Activated CD4-positive, alpha-beta T cell treated with anti-CD3 and anti-CD28 coated beads for 36 hours (primary cell): ENCODE measurements at places on chromosomes 4 and X. TPM values are rescaled to one million over a fixed set of nuclear protein-coding genes. Genes with fewer than 3 reads are reported as not detected.
A peak's percentile ranks its signal among the peaks of the same experiment; 100 is the strongest.

KLF8 gene
- 5.4 TPM for total RNA-seq

XG gene
- total RNA-seq = not detected

STS gene
- total RNA-seq = 0.70 TPM

SYNPO2 gene
- total RNA-seq = 0.28 TPM

GRCh38 chrX:129495900-129496299, 27.4 kb downstream of the SMARCA1 start:
- no peak overlapping the region for H3K27ac ChIP-seq
- no peaks in the 10 kb centered on the region for H3K36me3 ChIP-seq
- H3K4me1 ChIP-seq = no peaks in the 10 kb centered on the region
- no peak for DNase-seq

DNA sequence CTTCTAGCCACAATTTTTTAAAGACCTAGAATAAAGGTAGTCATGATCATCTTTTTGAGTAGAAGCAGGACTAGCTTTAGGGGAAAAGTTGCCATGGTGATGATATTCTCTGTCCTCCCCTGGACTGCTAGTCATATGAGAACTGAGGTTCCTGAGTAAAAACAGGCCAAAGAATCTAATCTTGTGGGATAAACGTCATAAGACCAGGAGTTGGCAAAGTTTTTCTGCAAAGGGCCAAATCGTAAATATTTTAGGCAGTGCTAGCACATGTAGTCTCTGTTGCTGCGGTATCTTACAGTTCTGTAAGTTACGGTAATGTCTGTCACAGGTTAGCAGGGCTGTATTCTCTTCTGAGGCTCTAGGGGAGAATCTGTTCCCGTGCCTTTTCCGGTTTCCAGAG, 3.4 kb downstream of the PRPS2 start:
- H3K36me3 ChIP-seq = peaks cover 31% of the 10 kb centered on the region
- no peak for DNase-seq
- no peaks in the 10 kb centered on the region for H3K27me3 ChIP-seq
- H3K4me1 ChIP-seq = peaks cover 37% of the 10 kb centered on the region

DNA sequence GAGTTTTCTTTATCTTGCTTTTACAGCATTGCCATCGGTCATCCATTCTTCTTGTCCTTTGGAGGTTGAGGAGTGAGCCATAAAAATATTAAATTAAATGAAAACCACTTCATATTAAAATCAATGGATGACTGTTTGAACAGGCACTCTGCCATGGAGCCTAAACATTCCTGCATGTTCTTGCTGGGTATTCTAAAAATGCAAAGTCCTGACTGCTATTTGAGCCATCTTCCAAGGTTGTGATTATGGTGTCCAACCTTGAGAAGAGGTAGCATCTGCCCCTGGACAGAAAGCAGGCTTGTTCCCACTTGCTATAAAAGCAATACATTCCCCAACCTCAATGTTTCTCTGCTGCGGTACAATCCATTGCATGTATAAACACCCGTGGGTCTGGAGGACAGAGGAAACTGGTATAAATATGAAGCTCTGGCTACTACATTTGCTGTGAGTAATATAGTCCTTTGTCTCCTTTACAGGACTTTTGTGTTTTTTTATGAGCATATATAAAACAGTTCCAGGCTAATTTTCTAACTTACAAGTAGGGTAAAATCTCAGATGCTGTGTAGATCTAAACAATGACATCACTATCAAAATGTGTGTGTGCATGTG, 70.9 kb upstream of the FAT4 start:
- no peak for DNase-seq
- no peaks in the 10 kb centered on the region for H3K4me1 ChIP-seq
- no peaks in the 10 kb centered on the region for H3K27me3 ChIP-seq
- no peak overlapping the region for H3K4me3 ChIP-seq
- H3K27ac ChIP-seq = no peak overlapping the region
- H3K36me3 ChIP-seq = no peaks in the 10 kb centered on the region

DNA sequence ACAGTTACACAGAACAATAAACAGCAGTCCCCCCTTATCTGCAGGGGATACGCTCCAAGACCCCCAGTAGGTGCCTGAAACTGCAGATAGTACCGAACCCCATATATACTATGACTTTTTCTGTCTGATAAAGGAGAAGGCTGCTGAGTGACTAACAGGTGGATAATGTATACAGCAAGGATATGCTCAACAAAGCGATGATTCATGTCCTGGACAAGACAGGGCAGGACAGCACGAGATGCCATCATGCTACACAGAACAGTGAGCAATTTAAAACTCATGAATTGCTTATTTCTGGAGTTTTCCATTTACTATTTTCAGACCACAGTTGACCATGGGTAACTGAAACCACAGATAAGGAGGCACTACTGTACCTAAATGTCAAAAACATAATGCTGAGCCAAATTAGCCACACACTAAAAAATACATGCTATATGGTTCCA, 76.1 kb downstream of the MANBA start:
- H3K27ac ChIP-seq = no peak overlapping the region
- no peaks in the 10 kb centered on the region for H3K4me1 ChIP-seq
- peaks cover 4% of the 10 kb centered on the region for H3K36me3 ChIP-seq
- H3K4me3 ChIP-seq = no peak overlapping the region

GRCh38 chrX:20215565-20215964, 51.1 kb downstream of the RPS6KA3 start:
- no peak for DNase-seq
- no peak overlapping the region for H3K4me3 ChIP-seq
- peaks cover 2% of the 10 kb centered on the region for H3K36me3 ChIP-seq
- H3K4me1 ChIP-seq = peaks cover 50% of the 10 kb centered on the region

DNA sequence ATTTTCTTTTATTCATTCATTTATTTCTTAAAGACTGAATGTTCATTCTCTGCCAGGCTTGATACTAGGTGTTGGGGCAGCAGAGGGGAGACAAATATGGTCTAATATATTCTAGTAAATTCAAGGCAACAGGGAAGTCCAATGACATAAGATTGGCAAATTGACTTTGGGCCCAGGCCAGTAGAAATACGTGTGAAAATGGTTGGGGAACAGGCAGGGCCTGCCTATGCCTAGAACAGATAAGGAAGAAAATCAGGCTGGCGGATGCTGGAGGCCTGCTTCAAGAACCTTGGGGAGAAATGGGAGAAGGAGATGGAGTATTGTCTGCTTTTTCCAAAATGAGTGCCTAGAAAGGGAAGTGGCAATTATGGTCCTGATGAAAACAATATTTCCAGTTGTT, 108.6 kb downstream of the RTL5 start:
- H3K27me3 ChIP-seq = peaks cover 2% of the 10 kb centered on the region
- H3K36me3 ChIP-seq = no peaks in the 10 kb centered on the region
- peaks cover 35% of the 10 kb centered on the region for H3K4me1 ChIP-seq
- no peak overlapping the region for H3K27ac ChIP-seq

- H3K4me1 ChIP-seq = peaks cover 10% of the 10 kb centered on the region
- no peak for DNase-seq
- no peaks in the 10 kb centered on the region for H3K27me3 ChIP-seq
- H3K27ac ChIP-seq = no peak overlapping the region
Observed at GRCh38 chr4:113809311-113809710, 47.8 kb upstream of the CAMK2D start.

GRCh38 chrX:130594453-130594916, 192.7 kb downstream of the RBMX2 start:
- H3K36me3 ChIP-seq = no peaks in the 10 kb centered on the region
- peaks cover 3% of the 10 kb centered on the region for H3K27me3 ChIP-seq
- H3K27ac ChIP-seq = no peak overlapping the region
- DNase-seq = no peak
- no peak overlapping the region for H3K4me3 ChIP-seq
- no peaks in the 10 kb centered on the region for H3K4me1 ChIP-seq

GRCh38 chrX:20204351-20204750, 62.4 kb downstream of the RPS6KA3 start:
- peaks cover 34% of the 10 kb centered on the region for H3K4me1 ChIP-seq
- H3K4me3 ChIP-seq = no peak overlapping the region
- DNase-seq = no peak
- H3K27ac ChIP-seq = no peak overlapping the region
- H3K36me3 ChIP-seq = peaks cover 45% of the 10 kb centered on the region

GRCh38 chrX:30010471-30010870, 204.9 kb upstream of the MAGEB2 start:
- DNase-seq = no peak
- H3K27me3 ChIP-seq = no peaks in the 10 kb centered on the region
- no peak overlapping the region for H3K27ac ChIP-seq
- no peaks in the 10 kb centered on the region for H3K36me3 ChIP-seq

DNA sequence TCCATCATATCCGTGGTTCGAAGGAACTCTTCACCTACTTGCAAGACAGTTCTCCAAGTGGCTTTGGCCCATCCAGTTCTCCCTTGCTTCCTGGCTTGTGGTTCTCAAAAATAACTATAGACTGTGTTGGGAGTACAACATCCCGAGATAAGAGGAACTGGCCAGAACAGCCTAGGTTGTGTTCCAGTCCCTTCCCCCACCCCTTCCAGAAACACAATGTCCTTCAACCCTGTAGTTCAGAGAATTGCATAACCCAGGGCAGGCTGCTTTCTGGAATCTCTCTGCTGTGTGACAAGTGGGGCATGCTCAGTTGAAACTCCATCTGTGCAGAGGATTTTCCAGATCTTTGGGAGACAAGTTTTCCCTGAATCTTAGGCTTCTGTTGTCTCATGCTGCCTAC, 206.5 kb downstream of the PCDH10 start:
- H3K27me3 ChIP-seq = no peaks in the 10 kb centered on the region
- no peaks in the 10 kb centered on the region for H3K36me3 ChIP-seq
- H3K27ac ChIP-seq = no peak overlapping the region
- H3K4me1 ChIP-seq = no peaks in the 10 kb centered on the region
- no peak for DNase-seq
- no peak overlapping the region for H3K4me3 ChIP-seq

- H3K27ac ChIP-seq = no peak overlapping the region
- no peak for DNase-seq
- peaks cover 2% of the 10 kb centered on the region for H3K27me3 ChIP-seq
- no peaks in the 10 kb centered on the region for H3K36me3 ChIP-seq
- H3K4me3 ChIP-seq = no peak overlapping the region
Observed at GRCh38 chr4:22850630-22851029, 157.9 kb downstream of the GBA3 start.

GRCh38 chr4:150007512-150007911, 70.7 kb upstream of the DCLK2 start:
- no peak for DNase-seq
- no peak overlapping the region for H3K27ac ChIP-seq
- no peaks in the 10 kb centered on the region for H3K4me1 ChIP-seq
- no peaks in the 10 kb centered on the region for H3K36me3 ChIP-seq
- H3K27me3 ChIP-seq = peaks cover 19% of the 10 kb centered on the region

DNA sequence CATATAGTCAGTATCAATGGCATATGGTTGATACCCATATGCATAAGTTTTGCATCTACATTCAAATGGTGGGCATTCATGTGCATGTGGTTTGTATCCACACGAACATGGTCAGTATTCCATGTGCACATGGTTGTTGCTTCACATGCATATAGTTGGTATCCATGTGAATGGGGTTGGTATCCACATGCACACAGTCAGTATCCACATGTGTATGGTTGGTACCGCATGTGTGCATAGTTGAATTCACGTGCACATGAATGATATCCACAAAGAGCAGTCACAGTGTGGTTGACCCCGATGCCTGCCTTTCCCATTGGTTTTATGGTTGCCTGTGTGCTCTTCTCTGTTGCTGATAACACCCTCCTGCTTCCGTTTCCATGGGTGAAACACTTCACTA, 427.9 kb downstream of the STIM2 start:
- no peaks in the 10 kb centered on the region for H3K36me3 ChIP-seq
- no peaks in the 10 kb centered on the region for H3K4me1 ChIP-seq
- DNase-seq = no peak
- no peak overlapping the region for H3K27ac ChIP-seq
- H3K4me3 ChIP-seq = no peak overlapping the region

GRCh38 chr4:122152711-122153226, 638 bp downstream of the BLTP1 start:
- peak overlapping the region; percentile 85 for H3K4me3 ChIP-seq
- H3K36me3 ChIP-seq = peaks cover 26% of the 10 kb centered on the region
- peaks cover 57% of the 10 kb centered on the region for H3K4me1 ChIP-seq
- peak overlapping the region; percentile 85 for H3K27ac ChIP-seq
- DNase-seq = no peak

DNA sequence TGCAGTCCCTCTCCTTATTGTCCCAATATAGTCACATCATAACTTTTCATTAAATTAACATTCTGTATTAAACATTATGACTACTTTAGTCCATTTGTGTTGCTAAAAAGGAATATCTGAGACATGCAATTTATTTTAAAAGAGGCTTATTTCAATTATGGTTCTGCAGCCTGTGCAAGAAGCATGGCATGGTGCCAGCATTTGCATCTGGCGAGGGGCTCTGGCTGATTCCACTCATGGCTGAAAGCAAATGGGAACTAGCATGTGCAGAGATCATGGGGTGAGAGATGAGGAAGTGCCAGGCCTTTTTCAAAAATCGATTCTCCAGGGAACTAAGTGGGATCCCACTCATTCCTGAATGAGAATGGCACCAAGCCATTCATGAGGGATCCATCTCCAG, 476.3 kb upstream of the RPS6KA3 start:
- H3K36me3 ChIP-seq = no peaks in the 10 kb centered on the region
- peaks cover 5% of the 10 kb centered on the region for H3K4me1 ChIP-seq

- DNase-seq = no peak
- H3K36me3 ChIP-seq = no peaks in the 10 kb centered on the region
- H3K4me3 ChIP-seq = no peak overlapping the region
- H3K4me1 ChIP-seq = no peaks in the 10 kb centered on the region
- H3K27me3 ChIP-seq = peaks cover 5% of the 10 kb centered on the region
Observed at GRCh38 chr4:78362310-78362709, 189.3 kb upstream of the ANXA3 start.

DNA sequence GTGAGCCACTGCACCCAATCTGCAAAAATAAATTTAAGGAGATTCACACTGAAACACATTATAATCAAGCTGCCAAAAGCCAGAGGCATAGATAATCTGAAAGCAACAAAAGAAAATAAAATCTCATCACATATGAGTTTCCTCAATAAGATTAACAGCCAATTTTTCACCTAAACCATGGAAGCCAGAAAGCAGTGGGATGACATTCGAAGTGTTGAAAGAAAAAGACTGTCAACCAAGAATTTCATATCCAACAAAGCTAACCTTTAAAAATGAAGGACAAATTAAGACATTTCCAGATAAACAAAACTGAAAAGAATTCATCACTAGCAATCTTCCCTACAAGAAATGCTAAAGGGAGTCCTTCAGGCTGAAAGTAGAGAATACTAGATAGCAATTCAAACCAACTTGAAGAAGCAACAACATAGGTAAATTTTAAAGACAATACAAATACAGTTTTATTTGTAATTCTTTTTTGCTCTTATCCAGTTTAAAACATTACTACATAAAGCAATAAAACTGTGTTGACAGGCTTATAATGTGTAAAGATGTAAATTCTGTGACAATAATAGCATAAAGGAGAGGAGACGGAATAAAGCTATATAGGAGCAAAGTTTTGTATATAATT, 23.1 kb upstream of the KLHL8 start:
- H3K27ac ChIP-seq = no peak overlapping the region
- peaks cover 3% of the 10 kb centered on the region for H3K27me3 ChIP-seq
- H3K36me3 ChIP-seq = peaks cover 5% of the 10 kb centered on the region
- H3K4me1 ChIP-seq = no peaks in the 10 kb centered on the region
- no peak for DNase-seq
- no peak overlapping the region for H3K4me3 ChIP-seq
